ENCODE measurements at places on chromosomes 12 and 14.
A peak's percentile ranks its signal among the peaks of the same experiment; 100 is the strongest.

DNA sequence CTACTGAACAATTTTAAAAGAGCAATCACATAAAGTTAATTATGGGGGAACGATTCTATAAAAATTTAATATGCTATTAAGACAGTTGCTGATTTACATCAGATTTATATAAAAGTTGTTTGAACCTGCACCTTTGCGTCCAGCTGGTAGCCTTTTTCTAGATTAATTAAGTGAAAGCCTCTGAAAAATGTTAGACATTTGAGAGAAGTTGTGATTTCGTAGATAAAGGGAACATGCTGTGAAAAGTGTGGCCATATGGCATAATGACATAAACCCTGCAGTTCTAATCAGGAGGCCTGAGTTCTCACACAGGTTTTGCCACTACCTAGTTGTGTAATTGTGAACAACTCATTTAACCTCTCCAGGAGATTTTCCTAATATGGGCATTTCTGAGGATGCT lies 187.2 kb downstream of the TMTC2 start:
- DNase-seq: no peak

- DNase-seq: no peak
Observed at GRCh38 chr12:11812586-11813437, 163.3 kb downstream of the ETV6 start.

- DNase-seq: no peak
Observed at GRCh38 chr14:30339311-30339901, 219.6 kb upstream of the G2E3 start.

- no peak for DNase-seq
Observed at GRCh38 chr14:26527095-26527494, 70.7 kb downstream of the NOVA1 start.

- no peak for DNase-seq
Observed at GRCh38 chr14:34064349-34064748, 113.5 kb upstream of the EGLN3 start.

DNA sequence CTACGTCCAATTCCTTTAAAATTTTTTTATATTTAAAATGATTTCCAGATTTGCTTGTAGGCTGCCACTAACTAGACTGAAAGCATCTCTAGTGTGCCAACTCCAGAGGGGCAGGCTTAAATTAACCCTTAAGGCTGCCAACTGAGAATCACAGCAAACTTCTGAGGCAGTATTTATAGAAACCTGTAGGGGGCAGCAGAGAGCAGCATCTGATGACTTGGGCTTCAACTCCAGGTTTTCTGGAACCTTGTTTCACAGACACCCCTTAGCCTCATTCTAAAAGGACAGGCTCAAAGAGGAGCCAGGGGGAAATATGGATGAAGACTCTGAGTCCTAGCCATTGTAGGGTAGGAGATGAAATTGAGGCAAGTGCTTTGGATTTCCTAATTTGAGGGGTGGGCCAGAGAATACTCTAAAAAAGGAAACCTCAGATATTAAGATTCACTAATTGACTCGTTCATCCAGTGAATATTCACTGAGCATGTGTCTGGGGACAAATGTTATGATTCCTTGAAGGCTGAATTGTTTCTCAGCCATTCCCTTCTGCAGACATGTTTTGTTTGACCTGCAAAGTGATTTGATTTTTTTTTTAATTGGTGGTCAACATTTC lies 63.3 kb upstream of the HSPB8 start:
- DNase-seq: peak; percentile 59

GRCh38 chr12:11568762-11569478 lies 80.6 kb upstream of the ETV6 start:
- no peak for DNase-seq

GRCh38 chr14:85060121-85060520 lies 469.8 kb upstream of the FLRT2 start:
- no peak for DNase-seq

GRCh38 chr14:55864890-55865655 lies 253.1 kb upstream of the PELI2 start:
- DNase-seq: no peak

DNA sequence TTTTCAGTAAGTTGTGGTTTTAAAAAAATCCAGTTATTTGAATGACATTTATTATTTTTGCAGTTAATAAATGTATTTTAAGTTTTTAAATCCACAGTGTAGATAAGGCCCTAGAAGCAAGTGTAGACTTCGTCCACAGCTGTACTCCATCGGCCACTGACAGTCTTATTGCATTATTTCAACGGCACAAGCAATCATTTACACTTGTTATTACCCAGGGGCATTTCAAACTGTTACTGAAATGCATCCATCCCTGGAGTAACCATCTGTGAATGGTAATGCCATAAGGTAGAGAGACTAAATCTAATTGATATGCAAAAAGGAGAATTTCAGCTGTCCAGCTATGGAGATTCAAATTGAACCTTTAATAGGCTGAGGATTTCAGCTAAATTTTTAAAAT lies 48.4 kb downstream of the BICD1 start:
- no peak for DNase-seq

DNA sequence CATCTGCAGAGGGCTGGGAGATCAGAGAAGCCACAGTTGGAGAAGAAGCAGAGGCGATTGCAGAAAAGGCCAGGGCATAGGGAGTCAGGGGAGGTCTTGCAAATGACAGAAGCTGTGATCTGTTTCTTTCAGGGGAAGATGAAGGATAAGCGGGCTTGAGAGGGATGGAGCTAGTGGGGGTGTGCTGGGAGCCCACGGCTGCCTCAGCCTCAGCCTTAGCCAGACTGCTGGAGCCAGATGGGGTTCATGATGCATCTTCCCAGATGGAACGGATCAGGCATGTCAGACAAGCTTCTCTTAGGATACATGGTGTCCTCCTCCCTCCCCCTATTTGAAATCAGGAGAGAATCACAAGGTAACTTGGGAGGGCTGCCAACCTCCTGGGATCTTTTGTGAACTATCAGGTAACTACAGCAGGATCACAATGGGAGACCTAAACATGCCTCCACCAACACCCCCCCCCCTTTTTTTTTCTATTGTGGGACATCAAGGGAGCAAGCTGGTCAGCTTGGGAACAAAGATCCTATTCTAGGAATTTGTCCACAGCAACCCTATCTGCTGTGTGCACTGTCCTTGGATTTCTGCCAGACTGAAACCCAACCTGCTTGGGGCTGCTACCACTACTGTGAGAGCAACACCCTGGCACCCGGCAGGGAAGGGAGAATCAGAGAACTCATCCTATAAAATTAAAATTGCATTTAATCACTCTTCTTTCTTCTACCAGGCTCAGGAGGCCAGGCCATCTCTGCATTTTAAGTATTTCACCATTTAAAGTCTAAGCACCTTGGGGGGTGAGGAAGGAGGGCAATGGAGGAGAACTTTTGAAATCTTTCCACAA lies 10.7 kb upstream of the ATP2A2 start:
- peak; percentile 67 for DNase-seq

Measured in NCI-H1105 (cell line).